ENCODE measurements at places on chromosomes 5 and 9.

- no peak for DNase-seq
Observed at GRCh38 chr5:8068078-8068477, 199.1 kb downstream of the MTRR start.

- no peak for DNase-seq
Observed at GRCh38 chr5:64838803-64839202, 70.1 kb downstream of the CWC27 start.

- no peak for DNase-seq
Observed at GRCh38 chr5:39430461-39430860, 5.7 kb upstream of the DAB2 start.

GRCh38 chr5:11984196-11984595, 80.0 kb upstream of the CTNND2 start:
- no peak for DNase-seq

GRCh38 chr9:24464319-24464951, 81.3 kb downstream of the IZUMO3 start:
- no peak for DNase-seq

DNA sequence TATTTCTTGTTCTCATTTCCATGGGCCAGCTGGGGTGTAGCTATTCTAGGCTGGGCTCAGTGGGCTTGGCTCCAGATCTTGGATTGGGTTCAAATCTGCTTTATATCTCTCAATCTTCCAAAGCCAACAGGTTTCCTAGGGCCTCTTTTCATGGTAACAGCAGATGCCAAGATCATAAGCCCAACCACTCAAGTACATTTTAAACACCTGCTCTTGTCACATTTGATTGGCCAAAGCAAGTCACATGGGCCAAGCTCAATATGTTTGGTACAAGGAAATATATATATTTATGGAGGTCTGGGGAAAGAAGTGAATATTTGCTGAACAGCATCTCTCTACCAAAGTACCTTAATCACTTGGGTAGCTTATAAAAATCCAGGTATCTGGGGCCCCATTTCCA, 49.5 kb downstream of the MRRF start:
- DNase-seq = no peak

- DNase-seq = no peak
Observed at GRCh38 chr9:125493384-125493783, 213.6 kb downstream of the MAPKAP1 start.

DNA sequence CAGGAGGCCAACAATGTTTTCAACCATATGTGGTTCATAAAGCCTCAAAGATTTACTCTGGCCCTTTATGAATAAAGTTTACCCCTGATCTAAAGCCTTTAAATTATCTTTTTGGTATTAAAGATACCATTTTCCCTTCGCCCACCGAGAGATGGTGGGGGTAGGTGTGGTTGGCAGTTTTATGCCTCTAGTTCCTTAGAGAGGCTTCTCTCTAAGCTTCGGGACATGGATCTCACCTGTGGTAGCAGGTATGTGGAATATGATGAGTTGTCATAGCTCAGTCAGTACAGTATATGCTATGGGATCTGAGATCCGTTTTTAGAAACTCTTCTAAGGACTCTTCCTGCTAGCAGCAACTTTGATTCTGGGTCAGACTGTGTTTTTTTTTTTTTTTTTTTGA, 2.3 kb downstream of the UQCRQ start:
- no peak for DNase-seq

DNA sequence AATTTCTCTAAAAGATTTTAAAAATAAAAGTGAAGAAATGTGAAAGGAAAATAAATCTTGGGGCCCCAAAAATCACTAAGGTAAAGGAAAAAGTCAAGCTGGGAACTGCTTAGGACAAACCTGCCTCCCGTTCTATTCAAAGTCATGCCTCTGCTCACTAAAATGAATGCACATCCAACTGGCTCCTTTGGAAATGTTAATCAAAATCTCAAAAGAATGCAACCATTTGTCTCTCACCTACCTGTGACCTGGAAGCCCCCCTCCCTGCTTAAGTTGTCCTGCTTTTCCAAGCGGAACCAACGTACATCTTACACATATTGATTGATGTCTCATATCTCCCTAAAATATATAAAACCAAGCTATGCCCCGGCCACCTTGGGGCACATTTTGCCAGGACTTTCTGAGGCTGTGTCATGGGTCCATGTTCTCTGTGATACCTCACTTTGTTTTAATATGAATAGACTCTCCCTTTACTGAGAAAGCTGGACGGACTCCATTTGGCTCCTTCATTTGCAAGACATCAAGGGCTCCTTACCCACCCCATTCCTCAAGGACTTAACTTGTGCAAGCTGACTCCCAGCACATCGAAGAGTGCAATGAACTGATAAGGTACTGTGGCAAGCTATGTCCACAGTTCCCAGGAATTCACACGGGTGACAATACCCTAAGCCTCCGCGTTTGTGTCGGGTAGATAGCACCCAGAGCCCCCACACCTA, 164.3 kb downstream of the SMC2 start:
- DNase-seq = no peak

DNA sequence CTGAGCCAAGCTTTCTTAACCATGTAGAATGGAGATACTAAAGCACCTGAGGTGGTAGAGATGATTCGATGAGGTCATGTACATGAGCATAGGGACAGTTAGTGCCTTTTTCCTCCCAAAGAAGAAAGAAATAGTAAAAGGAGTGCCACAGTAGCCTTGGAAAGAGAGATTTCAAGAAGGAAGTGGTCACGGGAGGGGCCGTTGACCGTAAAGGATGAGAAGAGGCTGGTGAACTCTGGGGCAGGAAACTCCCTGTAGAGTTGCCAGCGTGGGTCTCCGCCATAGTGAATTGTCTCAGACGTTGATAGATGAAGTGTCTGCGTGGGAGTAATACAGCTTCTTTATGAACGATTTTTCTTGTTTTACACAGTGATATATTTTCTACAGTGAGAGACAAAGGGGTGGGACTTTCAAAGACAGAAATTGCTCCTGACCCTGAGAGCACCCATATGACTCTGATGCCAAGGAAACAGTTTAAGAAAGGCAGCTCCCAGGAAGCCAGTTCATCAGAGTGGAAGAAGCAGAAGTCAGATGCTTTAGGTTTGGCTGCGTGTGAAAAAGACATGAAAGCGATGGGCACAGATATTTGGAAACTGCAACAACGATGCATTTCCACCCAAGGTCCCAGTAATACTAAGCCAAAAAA, 41.3 kb downstream of the UGCG start:
- DNase-seq = peak; percentile 34

GRCh38 chr5:125138266-125138665, 391.8 kb upstream of the ZNF608 start:
- DNase-seq = no peak

- DNase-seq = peak; percentile 78
Observed at GRCh38 chr5:59039296-59040023, 456.6 kb downstream of the RAB3C start.
